ENCODE measurements at places on chromosomes 2 and 18.

DNA sequence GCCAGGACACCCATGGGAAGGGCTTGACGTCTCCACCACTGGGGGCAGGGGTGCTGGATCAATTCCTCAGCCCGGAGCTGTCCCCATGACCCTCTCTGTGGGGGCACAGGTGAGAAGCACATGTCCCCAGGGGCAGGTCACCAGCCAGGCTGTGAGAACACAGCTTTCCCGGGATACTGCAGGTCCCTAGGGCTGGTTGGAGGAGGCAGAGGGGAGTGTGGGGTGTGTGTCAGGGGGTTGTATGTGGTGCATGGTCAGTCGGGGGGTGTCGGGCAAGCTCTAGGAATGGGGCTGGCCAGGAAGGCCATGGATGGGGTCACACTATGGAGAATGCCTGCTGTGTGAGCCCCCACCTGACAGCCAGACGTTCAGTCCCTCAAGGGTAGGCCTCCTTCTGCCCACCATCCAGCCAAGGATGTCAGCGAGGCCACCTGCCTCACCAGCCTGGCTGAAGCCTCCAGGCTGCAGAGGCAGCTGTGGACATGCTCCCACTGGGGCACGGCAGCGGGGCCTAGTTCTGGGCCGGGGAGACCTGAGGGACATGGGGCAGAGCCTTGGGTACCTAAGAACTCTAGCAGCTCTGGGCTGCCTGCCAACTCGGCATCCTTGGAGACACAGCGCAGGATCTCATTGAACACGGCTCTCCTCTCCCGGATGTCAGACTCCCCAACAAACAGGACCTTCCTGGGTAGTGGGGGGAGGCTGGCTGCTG, 10.3 kb downstream of the HS1BP3 start:
- DNase-seq = no peak

- DNase-seq = no peak
These were observed 12.0 kb upstream of the SLC38A11 start for GRCh38 chr2:164967361-164967760.

DNA sequence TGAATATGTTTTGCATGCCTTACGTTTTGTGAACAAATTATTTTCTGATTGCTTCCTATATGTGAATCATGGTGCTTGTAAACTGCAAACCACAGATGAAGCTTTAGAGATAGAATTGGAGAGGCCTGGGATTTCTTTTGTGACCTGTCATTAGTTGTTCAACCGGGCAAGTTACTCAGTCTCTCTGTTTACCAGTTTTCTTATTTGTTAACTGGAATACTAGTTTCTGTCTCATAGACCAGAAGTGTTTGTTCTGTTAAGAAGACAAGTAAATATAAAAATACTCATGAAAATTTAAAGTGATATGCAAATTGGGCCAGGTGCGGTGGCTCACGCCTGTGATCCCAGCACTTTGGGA, 27.3 kb downstream of the DGKD start:
- no peak for DNase-seq

DNA sequence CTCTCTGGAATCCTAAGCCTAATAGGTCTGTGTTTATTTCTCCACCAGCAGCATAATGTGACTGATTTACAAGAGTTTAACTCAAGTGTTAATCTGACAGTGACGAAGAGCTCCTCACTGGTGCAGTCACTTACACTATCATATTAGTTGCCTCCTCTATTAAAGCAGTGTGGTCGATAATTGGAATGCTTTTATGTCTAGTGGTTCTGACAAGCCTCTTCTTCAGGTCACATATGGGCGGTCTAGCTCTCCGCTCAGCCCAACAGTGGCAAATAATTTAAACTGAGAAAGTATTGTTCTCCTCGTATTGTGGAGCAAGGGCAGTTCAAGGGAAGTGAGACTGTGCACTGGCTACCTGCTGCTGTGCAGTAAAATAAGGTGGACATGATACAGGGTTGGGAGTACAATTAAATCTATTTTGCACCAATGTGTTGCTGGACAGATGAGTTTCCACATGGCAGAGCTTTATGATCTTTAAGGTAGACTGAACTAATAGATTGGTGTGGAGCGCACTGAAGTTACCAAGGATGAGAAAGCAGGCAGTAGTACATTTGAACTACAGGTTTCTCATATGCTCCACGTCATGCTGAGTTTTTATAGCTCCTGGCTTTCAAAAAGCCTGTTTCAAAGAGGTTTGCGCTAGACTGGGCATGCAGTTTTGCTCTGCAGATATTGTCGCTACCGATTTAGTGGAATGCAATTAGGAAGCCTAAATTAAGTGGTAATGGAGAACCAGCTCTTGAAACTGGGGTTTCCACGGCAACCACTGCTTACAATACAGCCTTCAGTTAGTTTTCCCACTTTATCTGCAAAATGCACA, 151.7 kb upstream of the POU3F3 start:
- DNase-seq = no peak

- DNase-seq = no peak
These were observed 622.6 kb upstream of the ID2 start for GRCh38 chr2:8059255-8059654.

- DNase-seq = no peak
These were observed 242.3 kb upstream of the NOL4 start for GRCh38 chr18:34467058-34467457.

GRCh38 chr2:210299866-210300373, 15.1 kb downstream of the MYL1 start:
- no peak for DNase-seq

GRCh38 chr2:232571026-232571474, 20.6 kb downstream of the EIF4E2 start:
- peak; percentile 9 for DNase-seq

- no peak for DNase-seq
These were observed 25.0 kb upstream of the TMBIM1 start for GRCh38 chr2:218317303-218317630.

DNA sequence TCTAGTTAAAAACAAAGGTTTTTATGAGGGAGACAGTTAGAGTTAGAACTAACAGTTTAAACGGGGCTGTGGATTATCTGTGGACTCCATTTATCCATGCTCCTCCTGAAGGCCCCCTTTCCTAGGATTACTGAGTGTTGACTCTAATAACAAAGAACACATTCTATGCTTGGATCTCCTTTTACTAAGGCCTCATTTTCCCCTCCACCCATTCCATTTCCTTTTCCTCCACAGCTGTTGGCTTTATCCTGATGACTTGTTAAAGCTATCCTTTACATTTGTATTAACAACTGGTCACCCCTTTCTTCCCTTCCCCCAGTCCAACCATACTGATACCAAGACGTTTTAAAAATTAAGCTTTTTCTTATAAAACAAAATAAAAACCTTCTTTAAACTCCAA, 220.6 kb downstream of the SRBD1 start:
- DNase-seq = no peak

DNA sequence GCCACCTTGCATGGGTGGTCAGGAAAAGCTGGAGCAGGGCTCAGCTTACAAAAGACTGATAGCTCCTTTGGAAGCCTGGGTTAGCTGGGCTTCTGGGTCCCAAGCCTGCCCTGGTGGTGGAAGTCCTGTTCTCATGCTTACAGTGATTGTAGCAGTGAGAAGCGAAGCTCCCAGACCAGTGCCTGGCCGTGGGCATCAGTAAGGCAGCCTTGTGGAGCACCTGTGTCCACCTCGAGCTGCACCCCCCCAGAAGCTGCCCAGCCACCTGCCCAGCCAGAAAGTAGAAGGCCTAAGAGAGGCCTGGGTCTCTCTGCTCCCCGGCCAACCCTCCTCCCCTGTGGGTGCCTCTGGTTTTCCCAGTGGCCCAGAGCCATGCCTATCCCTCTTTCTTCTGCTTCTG, 10.5 kb downstream of the GLI2 start:
- no peak for DNase-seq

DNA sequence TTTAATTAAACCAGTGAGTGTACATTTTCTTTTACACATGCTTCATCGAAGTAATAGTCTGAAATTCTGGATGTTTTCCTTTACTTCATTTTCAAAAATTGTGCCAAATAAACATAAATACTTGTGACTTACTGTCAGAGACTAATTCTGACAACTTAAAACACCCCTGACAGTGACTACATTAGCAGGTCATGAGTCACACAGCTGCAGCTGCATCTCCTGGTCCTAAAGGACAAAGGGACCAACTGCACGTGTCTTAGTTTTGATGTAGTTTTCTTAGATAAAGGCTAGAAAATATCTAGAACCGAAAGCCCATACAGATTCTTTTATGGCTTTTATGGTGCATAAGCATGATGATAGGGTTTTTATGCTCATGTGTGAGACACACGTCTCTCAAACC, 29.6 kb upstream of the DSC3 start:
- DNase-seq = no peak

DNA sequence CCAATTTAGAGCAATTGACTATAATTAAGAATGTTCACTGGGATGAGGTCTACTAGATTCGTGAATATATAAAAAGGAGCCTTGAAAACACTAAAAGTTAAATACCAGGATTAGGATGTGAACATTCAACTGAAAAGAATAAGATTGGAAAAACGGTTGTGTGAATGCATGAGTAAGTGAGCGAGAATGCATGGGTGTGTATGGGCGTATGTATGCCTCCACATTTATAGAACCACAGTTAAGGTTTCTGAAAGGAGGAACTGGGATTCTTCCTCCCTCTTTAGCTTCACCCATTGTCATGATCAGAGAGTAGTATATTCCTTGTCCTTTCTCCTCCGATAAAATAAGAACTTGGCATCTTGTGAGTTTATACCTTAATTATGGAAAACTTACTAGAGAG, 151.1 kb upstream of the UBE2E3 start:
- DNase-seq = no peak

- no peak for DNase-seq
These were observed 7.6 kb downstream of the CYP26B1 start for GRCh38 chr2:72139874-72140620.

- peak; percentile 76 for DNase-seq
These were observed 132.5 kb upstream of the EPAS1 start for GRCh38 chr2:46164529-46165301.

- DNase-seq = no peak
These were observed 277.9 kb downstream of the NDUFA10 start for GRCh38 chr2:239747274-239747673.

- no peak for DNase-seq
These were observed 463.7 kb downstream of the CDH2 start for GRCh38 chr18:27713037-27713737.

DNA sequence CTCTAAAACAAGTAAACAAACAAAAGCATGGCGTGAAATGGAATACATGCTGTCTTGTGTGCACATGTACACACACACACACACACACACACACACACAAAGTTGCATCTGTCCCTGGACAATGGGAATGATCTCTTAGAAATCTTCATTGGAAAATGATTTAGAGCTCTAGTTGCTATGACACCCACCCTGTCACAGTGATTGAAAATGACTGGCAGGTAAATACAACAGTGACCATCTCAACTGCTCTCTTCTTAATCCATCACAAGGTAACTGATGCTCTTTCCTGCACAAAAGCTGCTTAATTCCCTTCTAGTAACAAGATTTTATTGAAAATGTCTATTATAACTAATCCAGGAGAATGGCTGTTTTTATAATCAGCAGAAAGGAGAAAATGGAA, 1011.7 kb upstream of the GYPC start:
- no peak for DNase-seq

- no peak for DNase-seq
These were observed 47.1 kb downstream of the ZNF532 start for GRCh38 chr18:58911766-58912165.

DNA sequence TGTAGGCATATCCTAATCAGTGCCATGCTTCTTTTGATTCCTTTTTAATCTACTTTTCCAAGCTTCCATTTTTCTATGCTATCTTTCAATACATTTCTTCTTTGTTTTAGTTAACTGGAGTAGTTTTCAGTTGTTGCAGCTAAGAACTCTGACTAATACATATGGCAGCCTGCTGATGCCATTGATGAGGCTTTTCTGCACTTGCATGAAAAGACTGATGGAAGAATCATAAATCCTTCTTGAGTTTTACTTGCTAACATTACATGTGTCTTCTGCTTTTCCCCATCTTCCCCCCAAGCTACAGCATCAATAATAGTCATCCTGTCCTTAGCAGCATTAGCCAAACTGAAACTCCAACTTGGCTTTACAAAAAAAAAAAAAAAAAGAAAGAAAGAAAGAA, 203.3 kb downstream of the LRP1B start:
- no peak for DNase-seq

DNA sequence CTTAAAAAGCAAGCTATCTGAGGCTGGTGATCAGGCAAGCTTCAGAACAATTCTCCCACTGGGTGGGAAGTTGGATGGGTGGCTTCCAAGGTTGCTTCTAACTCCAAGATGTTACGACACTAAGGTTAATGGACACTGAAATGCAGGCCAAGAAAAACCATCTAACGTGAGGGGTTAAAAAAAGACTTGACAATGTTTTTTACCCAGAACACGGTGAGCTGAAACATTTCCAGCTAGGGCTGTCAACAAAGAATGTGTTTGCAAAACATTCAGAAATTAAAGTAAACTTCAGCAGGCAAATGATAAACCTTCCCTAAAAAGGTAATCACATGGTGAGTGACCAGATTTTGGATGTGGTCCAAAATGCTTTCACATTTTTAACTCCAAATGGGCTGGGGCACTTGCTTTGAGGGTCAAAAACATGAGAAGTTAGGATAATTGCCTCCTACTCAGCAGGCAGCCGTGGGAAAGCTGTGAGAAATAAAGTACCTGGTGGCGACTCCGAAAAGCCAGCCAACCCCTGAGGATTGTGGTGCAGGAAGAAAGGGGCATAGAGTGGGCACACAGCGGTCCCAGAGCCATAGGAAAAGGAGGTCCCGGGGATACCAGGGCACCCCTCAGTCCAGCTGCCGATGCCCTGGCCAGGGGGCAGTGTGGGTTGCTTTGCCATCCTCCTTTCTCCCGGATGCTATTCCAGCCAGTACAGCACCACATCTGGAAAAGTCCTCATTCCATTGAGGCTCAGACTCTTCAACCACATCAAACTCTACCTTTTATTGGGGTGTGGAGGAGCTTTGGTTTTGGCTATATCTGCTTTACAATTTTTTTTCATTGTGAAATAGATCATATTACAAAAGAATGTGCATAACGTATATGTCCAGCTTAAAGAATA, 90.0 kb upstream of the ATL2 start:
- no peak for DNase-seq

DNA sequence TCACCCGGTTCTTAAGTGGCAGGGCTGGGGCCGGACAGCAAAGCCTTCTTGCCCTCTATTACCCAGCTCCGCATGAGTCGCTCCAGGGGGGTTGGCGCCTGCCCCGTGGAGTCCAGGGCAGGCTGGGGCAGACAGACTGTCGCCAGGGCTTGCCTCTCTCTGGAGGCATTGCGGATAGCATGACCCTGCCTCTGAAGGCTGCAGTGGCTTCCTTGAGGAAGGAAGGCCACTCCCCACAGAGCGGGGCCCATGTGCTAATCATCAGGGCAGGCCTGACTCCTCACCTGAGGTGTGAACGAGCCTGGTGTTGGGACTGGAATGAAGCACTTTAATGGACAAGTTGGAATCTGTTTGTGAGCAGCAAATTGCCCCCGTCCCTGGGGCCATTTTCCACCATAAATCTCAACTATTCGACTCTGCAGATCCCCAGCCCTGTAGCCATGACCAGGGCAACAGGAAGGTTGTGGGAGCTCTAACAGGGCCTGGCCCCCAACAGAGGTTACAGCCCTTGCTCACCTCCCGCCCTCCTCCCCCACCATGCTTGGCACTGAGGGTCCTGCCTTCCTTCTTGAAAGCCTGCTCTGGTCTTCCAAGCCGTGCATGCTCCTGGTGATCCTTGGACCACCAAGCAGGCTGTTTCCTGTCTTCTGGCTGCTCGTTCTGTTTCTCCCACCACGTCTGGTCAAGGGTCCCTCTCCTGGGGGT, 144.9 kb upstream of the HAAO start:
- DNase-seq = no peak
